ENCODE measurements at places on chromosomes 11 and 22.

DNA sequence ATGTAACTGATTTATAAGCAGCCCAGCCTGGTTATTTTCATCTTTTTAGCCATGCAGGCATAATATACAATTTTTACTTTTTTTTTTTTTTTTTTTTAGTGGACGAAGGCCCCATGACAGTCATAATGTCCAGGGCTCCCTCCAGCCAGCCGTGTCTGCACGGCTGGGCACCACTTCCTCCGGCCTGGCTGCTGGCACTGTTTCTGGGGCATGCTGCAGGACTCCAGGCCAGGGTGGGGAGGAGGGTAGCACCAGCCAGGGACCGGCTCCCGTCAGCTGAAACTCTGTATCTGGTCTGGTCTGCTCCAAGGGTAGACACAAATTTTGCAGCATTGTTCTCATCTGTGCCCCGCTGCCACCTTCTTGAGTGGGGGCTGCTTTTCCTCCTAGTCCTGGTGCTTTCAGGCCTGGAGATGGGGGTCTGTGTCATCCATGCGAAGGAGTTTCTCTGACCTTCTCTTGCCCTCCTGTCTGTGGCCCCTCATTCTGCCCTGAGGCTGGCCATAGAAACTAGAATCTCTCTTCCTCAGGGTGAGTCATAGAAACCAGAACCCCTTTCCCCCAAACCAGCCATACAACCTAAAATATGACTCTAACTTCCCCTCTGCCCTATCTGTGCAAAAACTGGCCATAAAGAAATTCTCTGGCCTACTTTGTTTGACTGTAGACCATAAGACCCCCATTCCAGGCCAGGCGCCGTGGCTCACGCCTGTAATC is 9.2 kb upstream of the RRP7A start:
- no peak for DNase-seq

GRCh38 chr11:102709201-102709945 is 3.8 kb upstream of the MMP27 start:
- no peak for DNase-seq

DNA sequence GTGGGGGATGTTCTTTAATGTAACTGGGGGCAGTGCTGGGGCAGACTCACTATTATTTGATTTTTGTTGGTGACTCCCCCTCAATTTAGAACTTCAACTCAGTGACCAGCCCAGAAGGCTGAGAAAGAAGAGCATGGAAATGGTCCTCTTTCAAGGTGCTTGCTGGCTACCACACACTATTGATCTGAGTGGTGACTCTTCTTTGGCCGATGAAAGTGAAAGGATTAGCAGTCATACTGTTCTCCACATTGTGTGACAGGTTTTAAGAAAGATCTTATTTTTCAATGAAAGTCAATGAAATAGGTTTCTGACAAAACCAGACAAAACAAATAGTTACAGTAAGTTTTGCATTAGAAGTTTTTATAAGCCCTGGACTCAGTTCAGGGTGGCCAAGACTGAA is 29.9 kb downstream of the NLRP14 start:
- no peak for DNase-seq

DNA sequence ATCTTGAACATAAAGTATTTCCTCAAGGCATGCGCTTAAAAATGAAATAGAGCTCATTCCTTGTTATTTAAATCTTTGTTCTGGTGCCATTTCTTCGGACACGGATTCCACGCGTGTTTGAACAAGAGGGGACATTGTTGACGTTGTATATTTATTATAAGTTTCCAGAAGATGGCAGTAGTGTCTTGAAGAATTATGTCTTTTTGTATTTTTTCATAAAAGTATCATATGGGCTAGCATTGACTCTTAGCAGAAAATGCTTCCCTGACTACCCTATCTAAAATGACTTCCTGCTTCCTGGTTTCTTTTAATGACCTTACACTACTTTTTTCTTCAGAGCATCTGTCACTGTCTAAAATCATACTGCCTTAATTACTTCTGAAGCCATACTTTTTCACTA is 20.4 kb downstream of the BIRC2 start:
- no peak for DNase-seq

- DNase-seq: no peak
Measured at GRCh38 chr11:19777039-19777376, 64.4 kb downstream of the NAV2 start.

DNA sequence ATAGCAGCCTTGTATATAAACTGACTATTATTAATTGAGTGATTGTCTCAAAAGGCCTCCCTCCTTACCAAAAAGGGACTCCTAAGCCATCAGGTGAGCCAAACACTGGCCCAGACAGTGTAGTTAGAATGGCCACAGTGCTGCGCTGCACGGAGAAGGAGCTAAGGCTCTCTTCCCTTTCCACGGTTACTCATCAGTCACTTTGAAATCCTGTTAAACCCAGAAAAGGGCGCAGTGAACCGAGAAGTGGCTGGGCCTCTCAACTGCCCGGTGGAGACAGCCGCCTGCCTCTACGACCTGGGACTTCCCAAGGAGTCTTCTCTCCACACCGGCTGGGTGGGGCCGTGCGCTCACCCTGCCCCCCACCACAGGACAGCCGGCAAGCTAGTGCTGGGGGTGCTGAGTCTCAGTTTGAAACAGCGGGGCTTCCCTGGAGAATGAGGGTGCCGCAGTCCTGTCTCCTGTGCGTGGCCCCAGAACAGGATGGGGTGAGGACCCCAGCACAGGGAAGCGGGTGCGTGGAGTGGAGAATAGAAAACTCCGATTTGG is 1.3 kb downstream of the MYH9 start:
- peak; percentile 55 for DNase-seq
